Cardiac ventricle fibroblast (primary cell): ENCODE measurements at places on chromosomes 11 and 22. TPM values are rescaled to one million over a fixed set of nuclear protein-coding genes. Genes with fewer than 3 reads are reported as not detected.

MUC5AC gene
- total RNA-seq, result not detected in 2 replicates

IGSF9B gene
- total RNA-seq, result 0.75 and 2.8 TPM in 2 replicates

SCGB1A1 gene
- total RNA-seq, result not detected in 2 replicates

MIAT gene
- 0.06 and 0.10 TPM in 2 replicates for total RNA-seq

NLRP14 gene
- total RNA-seq, result 0.05 TPM in 1 of 2 replicates, not detected in the other

MS4A12 gene
- total RNA-seq, result not detected in 2 replicates

TRAF6 gene
- total RNA-seq, result 5.2 and 5.7 TPM in 2 replicates

CD3E gene
- total RNA-seq, result not detected in 2 replicates
